ENCODE measurements at places on chromosomes 3 and 15.
A peak's percentile ranks its signal among the peaks of the same experiment; 100 is the strongest.

- DNase-seq = no peak
Observed at GRCh38 chr3:158152186-158152585, 42.3 kb downstream of the RSRC1 start.

DNA sequence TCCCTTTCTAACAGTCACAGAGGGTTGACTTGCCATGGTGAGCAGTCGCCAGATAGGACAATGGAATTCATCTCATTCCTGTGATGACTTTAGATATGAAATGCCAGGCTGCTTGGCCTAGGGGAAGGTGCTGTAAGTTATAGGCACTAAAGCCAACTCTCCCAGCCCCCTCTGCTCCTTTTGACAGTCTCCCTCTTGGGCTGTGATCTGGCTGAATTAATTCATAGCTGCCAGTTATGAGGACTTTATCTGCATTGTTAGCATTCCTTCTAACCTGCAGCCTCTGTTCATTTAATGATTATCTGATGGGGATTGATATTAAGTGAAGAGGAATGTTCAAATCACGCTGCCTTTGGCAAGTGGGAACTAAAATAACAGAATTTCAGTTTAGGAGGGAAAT, 427.1 kb upstream of the RASGRP1 start:
- no peak for DNase-seq

DNA sequence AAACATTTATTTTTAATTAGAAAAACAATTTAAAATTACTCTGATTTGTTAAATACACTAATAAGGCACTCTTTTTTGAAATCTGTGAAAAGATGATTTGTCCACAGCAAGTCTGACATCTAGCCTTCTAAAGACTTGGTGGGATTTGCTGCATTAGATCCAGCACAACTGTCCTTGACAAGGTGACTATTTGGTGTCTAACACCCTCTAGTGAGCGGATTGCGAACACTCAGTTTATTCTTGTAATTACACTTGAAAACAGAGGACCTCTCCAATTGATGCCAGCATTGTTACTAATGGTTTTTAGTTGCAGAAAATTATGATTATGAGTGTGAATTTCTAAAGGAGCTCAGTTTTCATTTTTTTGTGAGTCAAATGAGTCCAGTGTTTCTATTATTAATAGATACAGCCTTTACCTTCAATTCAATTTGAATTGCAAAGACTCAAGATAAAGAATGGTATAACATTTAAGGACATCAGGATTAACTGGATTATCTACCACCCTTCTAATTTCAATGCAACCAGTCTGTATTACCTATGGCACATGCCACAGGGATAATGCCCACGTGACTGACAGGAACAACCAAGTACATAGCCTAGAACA, 29.7 kb upstream of the STRIT1 start:
- no peak for DNase-seq

- no peak for DNase-seq
Observed at GRCh38 chr3:38128303-38128655, 8.6 kb downstream of the ACAA1 start.

- no peak for DNase-seq
Observed at GRCh38 chr15:86877171-86877631, 797.5 kb downstream of the AGBL1 start.

- DNase-seq = no peak
Observed at GRCh38 chr3:58492494-58492905, 604 bp downstream of the KCTD6 start.

DNA sequence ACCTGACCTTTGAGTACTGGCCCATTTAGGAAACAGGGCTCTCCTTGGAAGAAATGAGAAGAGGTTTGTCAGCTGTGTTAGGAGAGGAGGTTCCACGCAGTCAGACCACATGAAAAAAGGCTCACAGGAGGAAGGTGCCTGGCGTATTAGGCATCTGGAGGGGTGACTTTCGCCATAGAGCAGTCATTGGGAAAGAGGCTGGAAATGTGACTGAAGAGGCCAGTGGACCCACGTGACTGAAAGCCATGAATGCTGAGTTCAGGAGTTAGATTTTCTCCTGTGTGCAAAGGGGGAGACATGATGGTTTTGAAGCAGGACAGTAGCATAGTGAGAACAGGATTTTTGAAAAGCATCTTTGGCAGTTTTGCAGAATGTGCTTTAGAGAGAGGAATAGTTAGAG, 29.7 kb upstream of the RNF7 start:
- DNase-seq = no peak

DNA sequence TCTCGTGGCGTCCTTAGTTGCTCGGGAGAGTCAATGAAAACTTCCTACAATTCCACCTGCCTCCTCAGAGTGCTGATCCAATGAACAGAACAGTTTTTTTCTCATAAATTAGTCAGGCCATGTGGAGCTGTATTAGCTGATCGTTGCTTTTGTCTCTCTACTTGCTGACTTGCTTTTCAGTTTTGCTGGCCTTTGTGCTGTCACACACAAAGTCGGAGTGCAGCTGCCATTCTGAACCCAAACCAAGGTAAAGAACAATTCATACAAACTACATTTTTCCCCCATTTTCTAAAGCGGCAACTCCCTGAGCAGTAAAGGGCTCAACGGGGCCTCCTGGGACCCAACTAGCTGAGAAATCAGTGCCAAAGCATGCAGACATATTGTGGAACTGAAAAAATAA, 43.1 kb downstream of the MEIS2 start:
- no peak for DNase-seq

GRCh38 chr3:90145094-90145860, 1037.9 kb downstream of the EPHA3 start:
- DNase-seq = no peak

DNA sequence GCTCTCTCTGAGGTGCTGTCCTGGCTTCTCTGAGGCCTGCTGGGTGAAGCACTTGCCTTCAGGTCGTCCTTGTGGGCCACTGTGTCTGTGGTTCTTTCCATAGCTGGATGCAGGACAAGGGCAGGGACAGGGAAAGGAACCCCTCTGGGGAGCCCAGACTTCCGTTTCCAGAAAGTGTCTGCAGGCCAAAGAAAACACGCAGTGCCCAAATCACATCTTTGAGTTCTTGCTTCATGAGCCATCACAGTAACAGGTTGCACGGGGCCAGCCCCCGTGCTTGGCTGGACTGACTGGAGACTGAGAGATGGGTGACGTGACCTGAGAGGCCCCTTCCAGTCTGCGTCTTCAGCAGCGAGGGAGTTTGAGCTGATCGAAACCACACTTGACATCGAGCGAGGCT, 115.8 kb downstream of the GABRG3 start:
- DNase-seq = no peak

- no peak for DNase-seq
Observed at GRCh38 chr15:69734699-69735098, 282.1 kb downstream of the RPLP1 start.

GRCh38 chr3:136931606-136932005, 26.2 kb upstream of the IL20RB start:
- no peak for DNase-seq

DNA sequence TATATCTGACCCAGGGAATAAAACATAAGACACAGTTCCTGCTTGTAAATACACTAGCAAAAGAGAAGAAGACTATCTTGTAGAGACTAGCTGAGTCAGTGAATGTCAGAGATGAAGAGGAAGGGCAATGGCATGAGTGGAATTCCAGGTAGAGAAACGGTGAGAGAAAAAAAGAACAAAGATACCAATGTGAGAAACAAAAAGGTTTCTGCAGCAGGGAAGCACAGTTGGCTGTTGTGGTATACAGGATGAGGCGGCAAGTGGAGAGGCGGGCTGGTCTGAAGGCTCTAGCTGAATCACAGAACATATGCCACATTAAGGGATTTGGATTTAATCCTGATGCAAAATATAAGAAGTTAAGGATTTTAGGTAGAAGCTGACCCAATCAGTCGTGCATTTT, 17.1 kb upstream of the TASOR start:
- DNase-seq = no peak

- DNase-seq = no peak
Observed at GRCh38 chr15:55475842-55476241, 32.2 kb downstream of the DNAAF4 start.

- no peak for DNase-seq
Observed at GRCh38 chr3:193190146-193190786, 50.8 kb upstream of the PLAAT1 start.

- no peak for DNase-seq
Observed at GRCh38 chr3:72182206-72182605, 397.3 kb upstream of the PROK2 start.

DNA sequence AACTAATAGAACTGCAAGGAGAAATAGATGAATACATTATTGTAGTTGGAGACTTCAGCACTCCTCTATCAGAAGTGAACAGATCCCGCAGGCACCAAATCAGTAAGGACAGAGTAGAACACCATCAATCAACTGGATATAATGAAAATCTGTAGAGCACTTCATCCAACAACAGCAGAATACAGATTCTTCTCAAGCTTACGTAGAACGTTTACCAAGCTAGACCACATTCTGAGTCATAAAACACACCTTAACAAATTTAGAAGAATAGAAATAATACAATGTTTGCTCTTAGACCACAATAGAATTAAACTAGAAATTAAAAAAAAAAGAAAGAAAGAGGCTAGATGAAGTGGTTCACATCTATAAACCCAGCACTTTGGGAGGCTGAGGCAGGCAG, 70.7 kb upstream of the NEDD4 start:
- no peak for DNase-seq

GRCh38 chr15:67829647-67830504, 4.6 kb downstream of the SKOR1 start:
- peak; percentile 45 for DNase-seq

GRCh38 chr3:71232175-71232679, 351.3 kb downstream of the FOXP1 start:
- no peak for DNase-seq

DNA sequence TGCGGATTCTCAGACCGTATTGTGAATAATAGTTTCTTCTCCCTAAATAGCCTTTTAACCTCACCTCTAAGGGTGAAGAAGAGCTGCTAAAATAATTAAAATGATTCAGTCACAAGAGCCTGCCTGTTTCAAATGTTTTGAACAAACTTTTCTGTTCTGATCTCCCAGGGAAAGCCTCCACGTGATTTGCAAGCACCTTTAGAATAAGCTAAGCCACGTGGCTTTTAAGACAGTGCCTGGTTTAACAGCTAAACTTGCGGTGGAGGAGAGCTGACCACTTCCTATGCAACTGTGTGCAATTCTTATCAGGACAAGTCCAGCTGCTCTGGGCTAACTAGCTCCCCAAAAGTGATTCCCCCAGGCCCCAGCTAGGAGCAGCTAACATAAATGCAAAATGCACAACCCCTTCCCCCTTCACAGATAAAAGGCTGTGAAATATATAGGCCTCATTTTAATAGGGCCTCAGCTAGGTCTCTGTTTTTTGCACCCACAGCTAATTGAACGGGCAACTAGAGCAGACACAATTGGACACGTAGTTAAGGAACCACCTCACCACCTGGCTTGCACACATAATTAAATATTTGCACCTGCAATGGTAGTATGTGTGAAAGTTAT, 401.2 kb upstream of the NR2F2 start:
- no peak for DNase-seq

- DNase-seq = no peak
Observed at GRCh38 chr3:164406281-164406680, 672.0 kb downstream of the SI start.

GRCh38 chr3:14397531-14397930, 4.9 kb upstream of the SLC6A6 start:
- no peak for DNase-seq

DNA sequence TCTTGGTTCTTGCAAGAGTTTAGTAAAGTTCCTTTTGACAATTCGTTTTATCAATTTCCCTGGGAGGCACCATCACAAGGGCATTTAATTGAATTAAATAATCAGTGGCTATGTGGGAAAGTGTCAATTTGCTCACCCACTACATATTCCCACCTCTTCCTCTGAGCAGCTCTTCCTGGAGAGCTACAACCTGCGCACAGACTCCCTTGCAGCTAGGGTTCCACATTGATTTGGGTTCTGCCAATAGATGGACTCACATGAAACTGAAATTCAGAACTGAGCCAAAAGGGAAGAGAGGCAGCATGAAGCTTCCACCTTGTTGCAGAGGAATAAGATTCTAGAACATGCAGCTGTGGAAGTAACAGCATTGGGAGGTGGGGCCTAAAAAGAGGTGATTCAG, 94.8 kb downstream of the TLE3 start:
- no peak for DNase-seq

DNA sequence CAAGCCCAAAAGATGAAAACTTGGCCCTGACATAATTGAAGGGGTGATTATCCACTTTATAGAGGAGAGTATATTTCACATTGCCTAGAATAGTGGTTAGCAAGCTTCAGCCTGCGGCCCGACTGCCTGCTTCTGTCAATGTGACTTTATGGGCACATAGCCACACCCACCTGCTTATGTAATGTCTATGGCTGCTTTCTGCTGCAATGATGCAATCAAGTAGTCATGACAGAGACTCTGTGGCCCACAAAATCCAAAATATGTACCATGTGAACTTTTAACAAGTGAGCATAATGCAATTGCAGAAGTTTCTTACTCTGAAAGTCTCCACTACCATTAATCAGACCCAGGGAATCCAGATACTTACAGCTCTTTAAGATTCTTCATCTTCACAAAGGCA, 103.1 kb downstream of the LRIG1 start:
- DNase-seq = peak; percentile 93

GRCh38 chr3:138620431-138620830, 11.9 kb downstream of the FAIM start:
- DNase-seq = no peak

DNA sequence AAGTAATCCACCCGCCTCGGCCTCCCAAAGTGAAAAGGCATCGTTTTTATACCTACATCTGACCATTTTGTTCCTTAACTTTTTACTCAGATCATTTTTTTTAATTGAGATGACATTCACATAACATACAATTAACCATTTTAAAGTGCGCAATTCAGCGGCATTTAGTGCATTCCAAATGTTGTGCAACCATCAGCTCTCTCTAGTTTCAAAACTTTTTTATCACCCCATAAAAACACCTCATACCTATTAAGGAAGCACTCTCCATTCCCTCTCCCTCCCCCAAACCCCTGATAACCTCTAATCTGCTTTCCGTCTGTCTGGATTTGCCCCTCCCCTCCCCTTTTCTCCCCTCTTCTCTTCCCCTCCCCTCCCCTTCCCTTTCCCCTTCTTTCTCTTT, 310.1 kb downstream of the UACA start:
- no peak for DNase-seq

DNA sequence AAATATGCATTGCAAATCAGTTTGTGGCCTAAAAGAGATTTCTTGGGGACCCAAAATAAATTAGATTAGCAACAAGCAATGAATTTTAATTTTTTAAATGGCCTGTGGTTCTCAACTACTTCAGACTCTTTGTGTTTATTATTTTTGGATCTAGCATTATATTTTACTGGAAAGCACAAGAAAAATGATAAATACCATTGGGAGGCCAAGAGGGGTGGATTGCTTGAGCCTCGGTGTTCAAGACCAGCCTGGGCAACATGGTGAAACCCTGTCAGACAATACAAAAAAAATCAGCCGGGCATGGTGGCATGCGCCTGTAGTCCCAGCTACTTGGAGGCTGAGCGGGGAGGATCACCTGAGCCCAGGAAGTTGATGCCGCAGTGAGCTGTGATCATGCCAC, 13.6 kb downstream of the LACTB start:
- DNase-seq = no peak

- no peak for DNase-seq
Observed at GRCh38 chr3:109715707-109716106, 378.4 kb upstream of the DPPA4 start.

Data from sigmoid colon (tissue), 7 donors.